ENCODE measurements at places on chromosomes 3 and 15. TPM values are rescaled to one million over a fixed set of nuclear protein-coding genes. Genes with fewer than 3 reads are reported as not detected.

The SPINK8 gene
- total RNA-seq = not detected

The CD200R1 gene
- total RNA-seq = not detected

The MOBP gene
- not detected for total RNA-seq

DNA sequence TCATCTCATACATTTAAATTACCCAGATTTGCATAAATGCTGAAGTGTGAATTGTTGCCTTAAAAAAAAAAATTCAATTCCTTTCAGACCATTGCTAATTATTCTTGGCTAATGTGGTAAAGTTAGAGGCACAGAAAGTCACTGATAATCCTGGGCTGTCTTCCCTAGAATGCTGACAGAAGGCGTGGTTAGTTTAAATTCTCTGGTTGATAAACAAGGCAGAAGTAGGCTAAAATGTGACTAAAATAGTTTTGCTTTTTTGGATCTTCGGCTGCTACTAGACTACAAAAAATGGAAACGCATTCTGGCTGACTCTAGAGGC is 193.7 kb downstream of the OTOL1 start:
- DNase-seq = no peak

DNA sequence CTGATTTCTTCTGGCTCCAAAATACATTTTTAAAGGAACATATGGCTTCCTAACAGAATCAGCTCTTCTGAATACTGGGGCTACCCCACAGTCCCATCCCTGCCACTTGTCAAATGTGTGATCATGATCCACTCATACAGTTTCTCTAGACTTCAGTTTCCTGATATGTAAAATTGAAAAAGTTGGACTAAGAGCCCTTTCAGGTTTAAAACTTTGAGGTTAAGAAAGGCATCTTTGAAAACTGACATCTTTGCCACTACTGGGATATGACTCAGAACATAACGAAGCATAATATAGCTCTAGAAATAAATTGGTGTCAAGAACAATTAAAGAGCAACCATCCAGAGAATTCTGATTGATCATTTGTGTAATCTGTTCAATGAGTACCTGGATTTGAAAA is 248.3 kb downstream of the IL5RA start:
- DNase-seq = no peak

DNA sequence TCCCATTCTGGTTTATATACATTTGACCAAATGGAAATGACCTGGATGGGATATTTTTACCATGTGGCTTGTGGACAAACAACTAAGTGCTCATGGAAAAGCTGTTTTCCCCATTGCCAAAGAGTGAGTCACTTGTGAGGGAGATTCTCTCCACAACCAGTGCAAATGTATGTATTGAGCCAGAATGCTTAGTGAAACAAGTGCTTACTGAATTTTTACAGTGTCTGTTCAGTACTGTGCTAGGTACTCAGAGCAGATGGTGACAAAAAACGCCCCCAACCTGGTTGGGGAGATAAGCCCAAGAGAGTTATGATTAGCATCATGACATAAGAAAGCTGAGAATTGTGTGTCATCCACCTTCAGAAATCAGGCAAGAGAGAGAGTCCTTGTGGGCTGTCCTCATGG is 2.3 kb downstream of the CHP1 start:
- DNase-seq = no peak

DNA sequence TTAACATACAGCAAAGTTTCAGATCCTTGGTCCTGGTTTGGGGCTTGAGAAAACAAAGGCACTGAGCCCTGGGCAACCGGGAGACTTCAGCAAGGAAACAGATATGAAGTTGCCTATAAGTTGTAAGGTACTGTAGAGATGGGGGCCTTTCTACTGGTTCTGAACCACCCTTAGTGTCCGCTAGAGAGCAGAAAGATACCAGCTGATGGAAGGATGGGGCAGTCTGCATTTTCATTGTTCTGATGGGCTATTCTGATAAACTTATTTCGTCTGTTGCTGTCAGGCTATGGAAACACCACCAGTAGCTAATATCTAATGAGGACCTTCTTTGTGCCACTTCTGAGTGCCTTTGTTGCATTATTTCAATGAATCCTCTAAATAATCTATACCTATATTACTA is 38.7 kb downstream of the FGD5 start:
- DNase-seq = no peak

DNA sequence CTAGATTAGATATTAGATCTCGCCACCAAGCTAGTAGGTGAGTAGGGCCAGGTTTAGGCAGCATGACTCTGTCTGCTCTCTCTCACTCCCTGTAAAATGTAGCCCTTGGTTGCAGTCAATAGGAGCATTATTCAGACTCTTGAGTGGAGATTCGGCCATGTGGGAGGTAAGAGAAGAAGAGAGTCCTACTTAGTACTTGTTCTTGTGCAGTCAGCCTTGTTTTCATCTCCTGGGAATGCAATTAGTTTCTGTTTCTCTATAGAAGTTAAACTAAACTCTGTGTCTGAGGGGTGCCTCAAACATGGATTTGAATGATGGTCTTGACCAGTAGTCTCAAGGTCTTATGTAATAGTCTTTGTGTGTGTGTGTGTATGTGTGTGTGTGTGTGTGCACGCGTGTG is 229.5 kb upstream of the DPH6 start:
- DNase-seq = no peak

DNA sequence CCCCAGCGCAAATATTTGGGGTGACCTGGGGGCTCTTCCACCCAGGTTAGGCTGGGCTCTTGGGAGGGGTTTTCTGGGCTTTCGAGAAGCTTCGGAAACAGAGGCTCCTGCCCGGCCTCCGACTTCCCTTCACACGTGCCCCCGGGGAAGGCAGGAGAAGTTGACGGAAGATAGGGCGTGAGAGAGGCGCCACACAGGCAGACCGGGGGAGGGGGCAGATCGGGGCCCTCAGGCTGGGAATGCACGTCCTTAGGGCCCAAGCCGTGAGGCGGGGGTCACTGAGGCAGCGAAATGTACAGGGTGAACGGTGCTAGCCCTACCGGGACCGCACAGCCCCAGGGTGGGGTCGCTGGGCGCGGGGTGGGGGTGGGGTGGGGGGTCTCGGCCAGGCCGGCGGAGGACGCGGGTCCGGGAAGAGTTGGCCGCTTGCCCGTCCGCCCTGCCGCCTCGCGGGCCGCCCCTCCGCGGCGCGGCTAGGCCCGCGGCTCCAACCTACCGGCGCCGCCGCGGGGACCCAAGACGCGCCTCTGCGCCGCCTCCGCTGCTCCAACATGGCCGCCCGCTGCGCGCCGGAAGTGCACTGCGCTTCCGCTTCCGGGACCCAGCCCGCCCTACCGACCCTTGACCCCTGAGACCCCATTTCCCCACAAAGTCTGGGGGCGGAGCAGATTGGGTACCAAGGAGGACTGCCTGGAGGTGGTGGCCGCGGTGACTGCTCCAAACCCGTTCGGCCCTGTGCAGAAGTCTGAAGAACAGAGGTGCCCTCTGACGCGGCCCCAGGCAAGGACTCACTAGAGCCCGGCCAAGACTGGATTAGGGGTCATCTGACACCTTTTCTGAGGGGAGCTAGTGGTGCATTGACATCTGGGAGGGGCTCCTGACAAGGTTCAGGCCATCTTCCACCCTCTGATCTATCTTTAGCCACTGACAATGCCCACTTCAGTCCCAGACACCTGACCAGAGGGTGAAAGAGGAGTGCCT is at the start of gene CCDC71:
TSS of gene CCDC71 (minus strand) at position 561 of the 981 bp plus-strand sequence. CDS start 2,123 bp downstream, outside the sequence.
- DNase-seq = peak; percentile 18

DNA sequence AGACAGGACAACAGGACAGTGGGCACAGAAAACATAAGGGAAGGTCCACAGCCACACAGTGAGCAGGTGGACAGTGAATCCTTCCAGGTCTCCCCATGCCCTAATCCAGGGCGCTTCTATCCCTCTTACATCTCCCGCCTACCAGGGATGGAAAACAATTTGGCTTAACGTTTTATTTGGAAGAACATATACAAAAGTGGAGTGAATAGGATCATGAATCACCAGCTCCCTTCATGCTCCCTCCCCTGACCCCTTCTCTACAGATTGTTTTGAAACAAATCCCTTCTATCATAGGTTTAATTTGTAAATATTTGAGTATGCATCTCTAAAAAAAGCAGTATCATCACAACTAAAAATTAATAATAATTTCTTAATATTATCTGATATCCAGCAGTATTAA is 52.5 kb downstream of the CLDN11 start:
- DNase-seq = no peak

GRCh38 chr3:166630190-166630589 is 749.9 kb downstream of the ZBBX start:
- no peak for DNase-seq

- DNase-seq = no peak
Observed at GRCh38 chr15:64163659-64164362, 989 bp upstream of the PPIB start.

DNA sequence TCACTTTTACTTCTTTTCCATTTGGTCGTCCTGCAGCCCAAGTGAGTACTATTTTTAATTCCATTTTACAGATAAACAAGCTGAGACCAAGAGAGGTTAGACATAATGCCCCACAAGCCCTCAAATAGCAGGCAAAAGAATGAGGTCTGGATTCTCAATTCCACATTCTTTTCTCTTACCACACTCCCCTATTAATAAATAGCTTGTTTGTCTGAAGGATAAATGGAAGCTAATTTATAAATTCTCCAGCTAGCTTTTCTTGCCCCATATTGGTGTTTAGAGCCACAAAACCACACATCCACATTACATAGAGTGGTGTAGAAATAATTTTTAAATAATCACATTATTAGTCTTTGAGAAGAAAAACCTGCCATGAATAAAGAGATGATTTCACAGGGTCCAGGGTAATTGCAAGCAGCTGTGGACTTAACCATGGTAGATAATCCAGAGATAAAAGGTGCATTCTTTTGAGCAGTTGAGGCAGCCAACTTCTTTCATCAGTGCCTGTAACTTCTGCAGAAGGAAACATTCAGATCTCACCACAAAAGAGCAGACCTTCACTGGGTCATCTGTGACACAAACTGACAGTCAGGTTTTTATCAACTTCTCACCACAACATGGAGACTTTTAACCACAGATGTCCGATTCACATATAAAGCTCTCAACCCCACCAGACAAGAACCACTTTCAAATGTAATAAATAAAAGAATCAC is 313.4 kb upstream of the STT3B start:
- no peak for DNase-seq

Measured in HCT116 (cell line).